ENCODE measurements at places on chromosomes 4 and X.
A peak's percentile ranks its signal among the peaks of the same experiment; 100 is the strongest.

- DNase-seq = no peak
These were observed 289.7 kb upstream of the LDB2 start for GRCh38 chr4:17188125-17188524.

- DNase-seq = peak; percentile 82
These were observed at the start of gene ZBTB33 for GRCh38 chrX:120250522-120251271. ZBTB33 (plus strand) TSS chrX:120250812; CDS start chrX:120253416, 2,604 bp downstream.

DNA sequence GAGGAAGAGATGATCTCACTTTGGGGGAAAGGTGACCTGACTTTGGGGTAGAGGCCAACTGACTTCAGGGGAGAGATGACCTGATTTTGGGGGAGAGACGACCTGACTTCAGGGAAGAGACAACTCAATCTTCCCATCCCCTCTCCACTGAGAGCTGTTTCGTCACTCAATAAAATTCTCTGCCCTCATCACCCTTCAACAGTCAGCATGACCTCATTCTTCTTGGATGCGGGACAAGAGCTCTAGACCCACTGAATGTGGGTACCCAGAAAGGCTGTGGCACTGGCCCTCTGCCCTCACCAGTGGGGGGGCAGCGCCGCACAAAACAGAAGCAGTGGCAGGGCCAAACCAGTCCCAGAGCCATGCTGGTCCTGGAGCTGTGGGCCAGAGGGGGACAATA is 34.6 kb downstream of the ATXN3L start:
- no peak for DNase-seq

GRCh38 chrX:63657821-63658220 is 127.2 kb downstream of the ARHGEF9 start:
- DNase-seq = no peak

- DNase-seq = no peak
These were observed 1.5 kb upstream of the COMMD8 start for GRCh38 chr4:47465004-47465403.

DNA sequence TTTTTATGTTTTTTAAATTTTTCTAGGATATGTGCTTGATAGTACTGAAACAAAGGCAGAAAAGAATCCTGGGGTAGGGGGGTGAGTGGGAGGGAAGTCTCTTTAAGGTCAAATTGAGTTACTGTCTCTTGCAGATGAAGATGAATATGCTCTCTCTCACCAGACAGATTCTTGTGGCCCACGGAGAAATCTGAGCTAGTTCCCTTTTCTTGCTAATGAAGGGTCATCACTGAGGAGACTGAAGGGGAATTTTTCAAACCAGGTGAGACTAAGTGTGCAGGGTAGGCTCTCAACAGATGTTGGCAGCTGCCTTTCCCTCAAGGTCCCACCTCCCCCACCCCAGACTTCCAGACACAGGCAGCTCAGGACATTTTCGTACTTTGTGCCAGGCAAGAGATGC is 21.5 kb downstream of the FAM9C start:
- DNase-seq = no peak

GRCh38 chr4:15682242-15683142 is 865 bp downstream of the FAM200B start:
- DNase-seq = no peak

- DNase-seq = no peak
These were observed 15.6 kb downstream of the RPS3A start for GRCh38 chr4:151114986-151115385.

Data from T-cell (primary cell).